Central memory CD8-positive, alpha-beta T cell (primary cell): ENCODE measurements at places on chromosomes 6 and 20.

DNA sequence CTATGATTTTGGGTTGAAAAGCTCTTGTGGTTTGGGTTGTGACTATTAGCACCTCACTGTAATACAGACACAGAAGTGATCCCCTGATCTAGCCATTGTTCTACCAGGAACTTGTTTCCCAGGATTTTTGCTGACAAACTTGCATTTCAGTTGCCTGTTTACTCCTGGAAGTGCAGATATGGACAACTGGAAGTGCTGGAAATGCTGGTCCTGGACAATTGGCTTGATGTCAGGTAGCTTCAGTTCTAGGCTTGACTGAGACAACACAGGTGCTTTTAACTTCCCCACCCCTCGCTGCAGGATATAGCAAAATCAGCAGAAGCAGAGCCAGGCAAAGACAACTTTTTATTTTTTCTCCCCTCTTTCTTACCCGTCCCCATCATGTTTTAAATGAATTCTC is 27.1 kb upstream of the FBXO30 start:
- no peaks in the 10 kb centered on the region for H3K27me3 ChIP-seq
- no peak for DNase-seq
- H3K4me1 ChIP-seq: peaks cover 13% of the 10 kb centered on the region
- H3K36me3 ChIP-seq: no peaks in the 10 kb centered on the region
- H3K27ac ChIP-seq: no peak overlapping the region

- H3K36me3 ChIP-seq: no peaks in the 10 kb centered on the region
- H3K27me3 ChIP-seq: no peaks in the 10 kb centered on the region
- no peaks in the 10 kb centered on the region for H3K4me1 ChIP-seq
- no peak overlapping the region for H3K27ac ChIP-seq
- no peak overlapping the region for H3K4me3 ChIP-seq
- DNase-seq: no peak
Observed at GRCh38 chr6:120260636-120261035, 911.1 kb upstream of the MAN1A1 start.

DNA sequence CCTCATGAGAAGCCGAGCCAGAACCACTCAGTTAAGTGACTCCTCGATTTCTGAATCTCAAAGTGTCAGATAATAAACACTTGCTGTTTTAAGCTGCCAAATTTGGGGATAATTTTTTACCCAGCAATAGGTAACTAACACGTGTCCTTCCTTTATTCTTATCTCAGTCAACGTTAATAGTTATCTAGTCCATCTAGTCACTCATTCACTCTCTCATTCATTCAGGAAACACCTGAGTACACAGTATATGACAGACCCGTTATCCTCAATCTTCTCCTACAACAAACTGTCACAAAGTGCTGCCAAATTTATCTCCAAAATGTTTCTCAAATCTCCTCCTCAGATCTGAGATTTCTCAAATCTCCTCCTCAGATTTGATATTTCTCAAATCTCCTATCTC is 13.1 kb downstream of the FAM184A start:
- no peaks in the 10 kb centered on the region for H3K36me3 ChIP-seq
- H3K4me3 ChIP-seq: no peak overlapping the region
- DNase-seq: no peak
- no peaks in the 10 kb centered on the region for H3K4me1 ChIP-seq
- no peaks in the 10 kb centered on the region for H3K27me3 ChIP-seq

- no peaks in the 10 kb centered on the region for H3K36me3 ChIP-seq
- H3K27me3 ChIP-seq: no peaks in the 10 kb centered on the region
- no peak overlapping the region for H3K4me3 ChIP-seq
- no peak overlapping the region for H3K27ac ChIP-seq
Observed at GRCh38 chr20:58713801-58714339, 21.3 kb downstream of the NPEPL1 start.

DNA sequence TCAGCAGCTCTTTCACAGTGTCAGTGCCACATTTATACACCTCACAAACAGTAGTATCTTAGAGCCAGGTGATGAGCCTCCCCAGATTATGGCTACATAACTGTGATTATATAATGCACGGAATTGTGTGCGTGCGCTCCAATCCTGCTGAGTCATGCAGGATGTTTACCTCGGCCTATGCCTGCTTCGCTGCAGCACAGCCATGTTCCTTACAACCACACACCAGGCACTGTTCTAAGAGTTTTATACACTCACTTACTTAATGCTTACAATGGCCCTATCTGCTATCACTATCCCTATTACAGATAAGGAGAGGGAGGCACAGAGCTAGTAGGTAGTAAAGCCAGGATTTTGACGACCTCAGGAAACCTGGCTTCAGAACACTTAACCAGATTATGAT is 7.3 kb downstream of the ZKSCAN3 start:
- peaks cover 17% of the 10 kb centered on the region for H3K4me1 ChIP-seq
- H3K4me3 ChIP-seq: peak overlapping the region; percentile 27
- H3K27ac ChIP-seq: no peak overlapping the region
